NCI-H446 treated with DMSO at 0.1 percent for 48 hours (cell line): ENCODE measurements at places on chromosomes 6 and 20.

- DNase-seq = no peak
These were observed 79.4 kb downstream of the GFOD1 start for GRCh38 chr6:13407709-13408695.

- DNase-seq = peak; percentile 27
These were observed 169.5 kb downstream of the OTOR start for GRCh38 chr20:16917636-16918035.

DNA sequence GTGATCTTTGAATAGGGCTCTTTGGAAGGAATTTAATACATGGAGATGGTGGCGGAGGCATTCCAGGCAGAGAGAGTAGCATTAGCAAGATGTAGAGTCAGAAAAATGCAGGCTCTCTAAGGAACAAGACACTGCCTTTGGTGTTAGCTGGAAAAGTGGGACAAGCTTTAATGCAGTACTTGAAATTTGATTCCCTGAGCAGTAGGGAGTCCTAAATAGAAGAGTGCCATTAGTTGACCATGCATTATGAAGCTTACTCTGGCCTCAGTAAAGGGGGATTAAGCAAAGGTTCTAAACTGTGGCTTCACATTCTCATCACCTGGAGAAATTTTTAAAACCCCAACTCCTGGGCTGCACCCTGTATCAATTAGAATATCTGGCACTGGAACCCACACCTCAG, 494.8 kb upstream of the SOX4 start:
- DNase-seq = no peak

DNA sequence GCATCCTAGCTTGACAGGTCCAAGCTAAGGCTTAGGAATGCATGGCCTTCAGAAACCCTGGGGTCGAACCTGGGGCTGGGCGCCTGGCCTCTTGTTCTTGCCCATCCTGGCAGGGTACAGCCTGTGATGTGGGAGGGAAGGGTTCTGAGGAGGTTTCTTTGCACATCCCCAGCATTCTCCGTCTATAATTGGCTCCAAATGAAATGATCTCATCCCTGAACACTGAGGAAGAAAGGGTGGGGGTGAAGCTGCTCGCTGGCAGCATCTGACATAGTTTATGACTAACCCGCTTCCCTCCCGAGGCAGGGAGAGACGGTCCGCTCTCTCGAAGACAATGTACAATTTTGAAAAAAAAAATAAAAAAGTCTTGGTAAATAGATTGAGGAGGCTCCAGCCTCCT, 67.1 kb upstream of the ZNFX1 start:
- peak; percentile 95 for DNase-seq

- no peak for DNase-seq
These were observed 528.6 kb upstream of the JARID2 start for GRCh38 chr6:14717307-14717706.

DNA sequence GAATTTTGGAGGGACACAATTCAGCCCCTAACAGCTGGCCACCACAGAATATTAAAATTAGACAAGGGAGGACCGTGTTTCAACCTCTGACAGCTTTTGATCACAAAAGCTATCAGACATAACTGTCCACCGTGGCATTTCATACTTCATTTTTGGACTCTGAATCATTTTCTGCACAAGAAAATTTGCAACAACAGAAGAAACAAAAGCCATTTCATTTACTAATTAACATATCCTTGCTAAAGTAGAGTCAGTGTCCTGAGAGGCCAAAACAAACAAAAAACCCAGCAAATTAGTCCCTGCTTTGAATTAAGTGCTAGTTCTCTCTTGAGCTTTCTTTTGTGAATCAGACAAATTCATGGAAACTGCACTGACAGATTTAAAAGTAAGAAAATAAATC, 17.6 kb upstream of the COL12A1 start:
- no peak for DNase-seq

DNA sequence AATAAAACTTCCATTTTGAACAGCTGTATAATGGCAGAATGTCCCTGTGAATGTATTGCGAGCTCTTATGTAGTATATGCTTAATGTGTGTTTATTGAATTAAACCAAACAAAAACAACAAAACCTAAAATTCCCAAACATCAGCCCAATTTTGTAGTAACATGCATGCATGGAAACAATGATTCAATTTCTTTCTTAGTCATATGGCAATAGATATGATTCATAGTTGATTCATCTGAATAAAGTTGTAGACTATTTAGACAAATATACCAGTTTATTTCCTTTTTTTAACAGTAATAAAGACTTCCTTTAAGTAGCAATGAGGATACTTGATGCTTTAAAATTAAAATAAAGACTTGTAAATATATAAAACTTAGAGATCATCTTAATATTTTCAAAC, 670.6 kb downstream of the CD109 start:
- DNase-seq = no peak

GRCh38 chr6:6927521-6928361, 180.0 kb upstream of the RREB1 start:
- no peak for DNase-seq

DNA sequence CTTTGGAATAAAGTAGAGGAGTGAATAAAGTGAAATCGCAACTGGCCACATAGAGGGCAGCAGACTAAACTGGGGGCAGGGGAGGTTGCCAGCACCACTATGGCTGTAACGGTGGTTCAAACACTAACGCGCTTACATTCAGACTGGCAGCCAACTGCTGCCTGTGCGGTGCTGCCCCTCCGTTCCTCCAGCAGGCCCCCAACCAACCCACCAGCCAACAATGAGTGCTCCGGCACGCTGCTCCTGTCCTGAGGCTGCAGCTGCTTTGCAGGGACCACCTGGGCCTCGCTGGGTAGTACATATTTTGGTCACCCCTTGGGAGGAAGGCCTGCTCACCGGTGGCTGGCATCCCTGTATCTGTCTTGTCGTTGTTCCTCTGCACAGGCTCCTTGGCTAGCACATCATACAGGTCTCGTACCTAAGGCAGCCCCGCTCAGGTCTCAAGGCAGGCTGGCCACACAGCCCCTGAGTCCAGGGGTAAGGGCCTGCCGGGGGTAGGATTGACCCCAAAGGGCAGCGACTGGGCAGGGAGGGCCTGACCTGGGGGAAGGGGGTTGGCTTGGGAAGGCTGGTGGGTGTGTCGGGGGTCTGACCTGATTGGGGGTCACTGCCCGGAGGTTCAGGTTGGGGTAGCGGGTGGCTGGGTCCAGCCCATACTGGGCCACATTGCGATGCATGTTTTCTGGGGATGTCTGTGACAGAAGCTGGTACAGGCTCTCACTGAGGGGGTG, 6.3 kb downstream of the MICAL1 start:
- no peak for DNase-seq

- DNase-seq = no peak
These were observed 237.8 kb downstream of the SYNE1 start for GRCh38 chr6:152399399-152399798.

- DNase-seq = no peak
These were observed 109.8 kb upstream of the EXOC2 start for GRCh38 chr6:802701-803100.

DNA sequence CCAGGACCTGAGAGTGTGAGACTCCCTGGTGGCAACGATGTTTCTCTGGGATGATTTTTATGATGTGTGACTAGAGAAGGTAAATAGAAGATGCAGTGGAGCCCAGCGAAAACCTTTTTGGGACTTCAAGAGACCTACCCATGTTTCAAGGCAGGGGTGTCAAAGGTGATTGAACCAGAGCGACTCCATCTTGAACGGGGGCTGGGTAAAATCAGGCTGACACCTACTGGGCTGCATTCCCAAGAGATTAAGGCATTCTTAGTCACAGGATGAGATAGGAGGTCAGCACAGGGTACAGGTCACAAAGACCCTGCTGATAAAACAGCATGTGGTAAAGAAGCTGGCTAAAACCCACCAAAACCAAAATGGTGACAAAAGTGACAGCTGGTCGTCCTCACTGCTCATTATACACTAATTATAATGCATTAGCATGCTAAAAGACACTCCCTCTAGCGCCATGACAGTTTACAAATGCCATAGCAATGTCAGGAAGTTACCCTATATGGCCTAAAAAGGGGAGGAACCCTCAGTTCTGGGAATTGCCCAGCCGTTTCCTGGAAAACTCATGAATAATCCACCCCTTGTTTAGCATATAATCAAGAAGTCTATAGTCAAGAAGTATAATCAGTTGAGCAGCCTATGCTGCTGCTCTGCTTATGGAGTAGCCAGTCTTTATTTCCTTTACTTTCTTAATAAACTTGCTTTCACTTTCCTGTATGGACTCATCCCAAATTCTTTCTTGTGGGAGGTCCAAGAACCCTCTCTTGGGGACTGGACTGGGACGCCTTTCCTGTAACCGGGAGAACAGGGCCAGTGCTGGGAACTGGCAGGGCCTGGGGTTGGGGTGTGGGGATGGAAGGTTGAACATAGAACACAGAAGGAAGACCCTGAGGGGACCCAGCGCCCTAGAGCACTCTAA, 526.4 kb downstream of the QKI start:
- no peak for DNase-seq

- no peak for DNase-seq
These were observed 691.3 kb downstream of the PHF3 start for GRCh38 chr6:64326939-64327338.

GRCh38 chr6:88238065-88238464, 71.9 kb upstream of the CNR1 start:
- peak; percentile 33 for DNase-seq

- no peak for DNase-seq
These were observed 70.9 kb downstream of the RTN4IP1 start for GRCh38 chr6:106558364-106558763.

- no peak for DNase-seq
These were observed 78.8 kb upstream of the MAP7 start for GRCh38 chr6:136628996-136629395.

DNA sequence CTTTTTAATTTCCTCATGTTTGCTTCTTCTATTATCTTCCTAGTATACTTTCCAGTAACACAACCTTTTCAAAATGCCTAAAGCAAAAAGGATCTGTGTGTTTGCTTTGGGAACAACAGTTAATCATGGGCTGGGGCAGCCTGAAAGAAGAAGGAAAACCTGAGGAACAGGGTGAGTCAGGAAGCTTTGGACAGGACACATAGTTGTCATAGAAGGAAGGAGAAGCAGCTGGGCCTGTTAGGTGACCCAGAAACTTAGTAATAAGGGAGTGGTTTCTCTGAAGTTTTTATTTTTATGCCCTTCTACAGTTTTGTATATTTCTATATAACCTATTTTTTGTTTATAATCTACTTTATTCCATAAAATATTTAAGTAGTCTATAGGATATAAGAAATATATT, 61.4 kb downstream of the CD24 start:
- DNase-seq = no peak

GRCh38 chr6:134065706-134066105, 13.3 kb upstream of the SLC2A12 start:
- no peak for DNase-seq

DNA sequence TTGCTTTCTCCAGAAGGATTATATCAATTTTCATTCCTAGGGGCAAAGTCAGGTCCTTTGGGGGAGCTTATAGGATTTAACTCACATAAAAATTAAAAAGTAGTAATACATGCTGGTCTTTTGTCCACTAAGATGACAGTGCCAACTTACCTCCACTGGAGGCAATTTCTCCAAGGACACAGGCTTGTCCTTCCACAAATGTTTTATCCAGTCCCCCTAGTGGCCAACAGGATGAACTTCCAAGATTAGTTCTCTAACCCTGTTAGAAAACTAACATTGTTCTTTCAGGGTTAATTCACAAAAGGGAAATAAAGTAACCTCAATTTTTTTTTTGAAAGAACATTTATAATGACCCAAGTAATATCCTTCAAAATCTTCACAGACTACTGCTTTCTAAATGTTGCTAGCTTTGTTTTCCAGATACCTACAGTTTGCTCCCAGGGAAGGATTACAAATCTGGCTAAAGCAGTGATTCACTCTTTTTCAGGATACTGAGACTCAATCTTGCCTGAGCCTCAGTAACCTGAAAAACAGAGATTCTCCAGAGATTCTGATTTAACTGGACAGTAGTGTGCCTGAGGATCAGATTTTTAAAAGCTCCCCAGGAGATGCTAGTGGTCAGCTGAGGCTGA, 31.7 kb upstream of the UBR2 start:
- DNase-seq = peak; percentile 10

DNA sequence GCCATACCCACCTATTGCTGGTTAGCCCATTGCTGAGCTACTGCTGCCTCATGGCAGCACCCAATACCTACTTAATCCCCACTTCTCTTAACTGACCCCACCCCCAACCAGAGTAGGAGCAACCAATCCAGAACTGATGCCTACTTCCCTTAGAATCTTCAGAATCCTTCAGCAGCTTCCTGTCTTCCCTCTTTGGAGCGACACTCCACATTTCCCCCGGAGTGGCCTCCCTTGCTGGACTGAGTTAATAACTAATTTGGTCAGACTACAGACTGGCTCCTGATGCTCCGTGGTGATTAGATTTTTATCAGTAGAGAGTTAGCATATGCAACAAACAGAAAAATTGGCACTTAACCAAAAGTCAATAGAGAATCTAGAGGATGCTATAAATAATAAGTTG, 51.2 kb upstream of the UBR2 start:
- no peak for DNase-seq

DNA sequence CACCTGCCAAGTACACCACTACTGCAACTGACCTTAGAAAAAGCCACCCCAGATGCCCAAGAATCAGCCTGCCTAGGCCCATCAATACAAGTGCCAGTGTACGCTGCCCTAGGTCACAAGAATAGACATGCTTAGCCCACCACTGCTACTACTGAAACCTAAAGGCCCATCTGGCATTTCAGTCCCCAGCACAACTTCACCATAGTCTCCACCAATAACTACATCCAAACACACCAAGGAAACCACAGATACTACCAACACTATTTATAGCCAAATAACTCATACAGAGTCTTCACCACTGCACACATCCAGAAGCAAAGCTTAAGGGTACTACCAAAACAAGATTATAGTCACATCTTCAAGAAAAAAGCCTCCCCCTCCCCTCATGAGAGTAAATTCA, 28.2 kb downstream of the TREML4 start:
- DNase-seq = no peak

DNA sequence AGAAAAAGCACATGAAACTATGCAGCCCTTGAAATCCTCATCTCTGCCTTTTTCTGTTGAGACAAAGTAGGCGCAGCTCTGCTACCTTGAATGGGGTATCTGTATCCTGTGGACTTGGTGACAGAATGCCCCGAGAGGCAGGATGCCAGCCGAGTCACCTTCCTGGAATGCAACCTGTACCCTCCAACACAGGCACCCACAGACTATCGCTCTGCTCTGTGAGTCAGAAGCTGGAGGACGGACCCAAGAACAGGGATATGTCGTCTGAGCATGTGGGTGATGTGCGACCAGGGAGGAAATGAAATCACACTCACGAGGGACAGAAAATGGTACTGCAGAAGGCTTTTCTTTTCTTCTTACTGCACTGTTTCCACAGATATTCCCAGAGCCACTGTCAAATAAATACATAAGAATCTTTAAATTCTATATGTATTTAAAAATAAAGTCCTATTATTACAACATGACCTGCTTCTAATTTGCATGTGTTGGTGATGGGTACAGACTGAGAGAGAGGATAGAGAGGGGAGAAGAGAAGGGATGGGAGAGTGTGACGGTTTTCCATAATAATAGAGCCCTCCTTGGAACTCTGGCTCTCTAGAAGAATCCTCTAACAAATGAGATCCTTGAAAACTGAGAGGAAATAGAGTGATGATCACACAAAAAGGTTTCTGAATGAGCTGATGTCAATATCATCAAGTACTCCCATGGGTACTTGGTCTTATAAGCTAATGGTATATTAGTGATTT, 308.1 kb downstream of the FOXC1 start:
- no peak for DNase-seq
